ENCODE measurements at places on chromosomes 16 and 17. TPM values are rescaled to one million over a fixed set of nuclear protein-coding genes. Genes with fewer than 3 reads are reported as not detected.

- no peak for DNase-seq
These were observed 12.6 kb upstream of the APOH start for GRCh38 chr17:66241839-66242238.

- no peak for DNase-seq
These were observed 26.2 kb downstream of the SALL1 start for GRCh38 chr16:51124896-51125295.

- peak; percentile 8 for DNase-seq
These were observed 9.0 kb upstream of the CLEC18A start for GRCh38 chr16:69942099-69942491.

DNA sequence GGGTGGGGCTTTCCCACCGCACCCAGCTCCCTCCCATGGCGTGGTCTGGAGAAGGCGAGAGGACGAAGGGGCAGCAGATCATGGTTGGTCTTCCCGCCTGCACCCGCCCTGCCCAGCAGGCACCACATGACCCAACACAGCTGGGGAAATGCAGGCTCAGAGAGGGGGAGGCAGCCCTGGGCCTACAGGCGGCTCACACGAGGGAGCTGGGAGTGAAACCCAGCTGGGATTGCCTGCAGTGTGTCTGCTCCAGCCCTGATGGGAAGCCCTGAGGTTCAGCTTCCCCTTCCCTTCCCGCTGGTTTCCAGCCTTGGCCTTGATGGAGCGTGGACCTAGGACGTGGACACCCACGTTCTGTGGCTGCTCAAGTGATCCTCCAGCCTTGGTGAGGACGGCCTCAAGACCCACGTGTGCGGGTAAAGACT lies 20.0 kb upstream of the PABPN1L start:
- no peak for DNase-seq

DNA sequence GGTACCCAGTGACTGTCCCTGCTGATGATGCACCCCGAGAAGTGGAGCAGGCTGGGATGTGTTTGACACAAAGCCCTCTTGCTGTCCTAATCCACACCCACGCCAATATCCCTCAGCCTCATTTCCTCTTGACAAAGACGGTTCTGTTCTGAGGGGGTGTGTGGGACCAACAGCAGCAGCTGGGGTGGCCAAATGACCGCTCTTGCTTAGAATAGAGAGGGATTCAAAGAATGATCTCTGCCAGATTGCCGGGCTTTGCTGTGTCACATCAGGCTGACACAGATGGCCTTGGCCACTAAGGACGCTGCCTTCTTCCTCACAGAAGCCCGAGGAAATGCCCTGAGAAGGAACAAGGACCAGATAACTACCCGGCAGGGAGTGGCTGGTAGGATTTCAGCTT lies 250.7 kb downstream of the NTN1 start:
- DNase-seq, result peak; percentile 46

DNA sequence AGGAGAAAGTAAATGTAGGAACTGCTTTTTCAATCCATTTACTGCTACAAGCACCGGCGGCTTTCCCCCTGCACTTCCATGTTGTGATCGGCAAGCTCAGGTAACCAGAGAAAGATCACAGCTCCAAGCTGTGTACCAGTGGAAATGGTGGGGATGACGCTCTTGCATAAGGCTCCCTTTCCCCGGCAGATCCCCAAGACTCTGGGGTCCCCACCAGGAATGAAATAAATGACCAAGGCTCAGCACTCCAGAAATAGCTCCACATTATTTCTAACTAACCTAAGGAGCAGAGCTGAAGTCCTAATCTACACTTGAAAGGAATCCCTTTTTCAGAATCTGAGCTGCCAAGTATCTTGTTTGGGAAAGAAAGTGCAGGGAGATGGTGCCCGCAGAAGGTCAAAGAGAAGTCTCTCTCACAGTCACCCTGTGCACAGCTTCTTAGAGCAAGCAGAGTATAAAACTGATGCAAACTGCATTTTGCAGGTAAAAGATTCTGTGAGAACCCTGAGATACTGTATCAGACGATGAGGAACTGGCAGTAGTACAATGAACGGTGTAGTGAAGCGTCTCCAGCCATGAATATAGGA lies 11.1 kb downstream of the GRB2 start:
- DNase-seq, result no peak

DNA sequence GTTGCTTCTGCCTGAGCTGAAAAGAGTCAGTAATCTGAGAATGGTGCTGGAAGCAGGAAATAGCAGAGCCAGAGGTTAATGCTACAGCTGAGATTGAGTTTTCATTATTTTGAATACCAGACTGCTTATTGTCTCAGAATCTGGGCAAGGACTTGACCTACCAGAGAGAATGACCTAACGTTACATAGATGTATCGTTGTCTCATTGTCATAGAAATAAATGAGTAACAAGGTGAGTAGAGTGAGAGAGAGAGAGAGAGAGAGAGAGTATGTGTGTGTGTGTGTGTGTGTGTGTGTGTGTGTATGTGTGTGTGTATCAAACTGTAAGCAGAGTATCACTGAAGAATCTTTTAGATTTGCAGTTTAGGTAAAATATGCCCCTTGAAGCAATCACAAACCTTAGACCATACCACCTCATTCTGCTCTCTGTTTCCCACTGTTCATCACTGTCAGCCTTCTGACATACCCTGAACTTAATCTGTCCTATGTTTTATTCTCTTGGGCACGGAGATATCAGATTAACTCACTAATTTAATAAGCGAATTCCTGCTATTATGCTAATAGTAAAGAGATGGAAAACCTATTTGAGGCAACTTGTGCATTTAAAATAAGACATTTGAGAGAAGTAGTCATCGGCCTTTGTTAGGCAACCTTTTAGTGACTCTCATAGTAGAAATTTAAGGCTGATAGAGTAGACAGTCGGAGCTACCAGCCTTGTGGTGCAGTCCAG lies 87.8 kb downstream of the CYB561 start:
- no peak for DNase-seq

GRCh38 chr16:75060723-75061122 lies 55.9 kb downstream of the LDHD start:
- no peak for DNase-seq

GRCh38 chr16:845351-845745 lies 44.8 kb upstream of the GNG13 start:
- no peak for DNase-seq

GRCh38 chr16:2842340-2843000 lies 12.4 kb downstream of the ZG16B start:
- DNase-seq, result peak; percentile 37

GRCh38 chr16:67470359-67470758 lies 10.6 kb downstream of the ATP6V0D1 start:
- peak; percentile 66 for DNase-seq

DNA sequence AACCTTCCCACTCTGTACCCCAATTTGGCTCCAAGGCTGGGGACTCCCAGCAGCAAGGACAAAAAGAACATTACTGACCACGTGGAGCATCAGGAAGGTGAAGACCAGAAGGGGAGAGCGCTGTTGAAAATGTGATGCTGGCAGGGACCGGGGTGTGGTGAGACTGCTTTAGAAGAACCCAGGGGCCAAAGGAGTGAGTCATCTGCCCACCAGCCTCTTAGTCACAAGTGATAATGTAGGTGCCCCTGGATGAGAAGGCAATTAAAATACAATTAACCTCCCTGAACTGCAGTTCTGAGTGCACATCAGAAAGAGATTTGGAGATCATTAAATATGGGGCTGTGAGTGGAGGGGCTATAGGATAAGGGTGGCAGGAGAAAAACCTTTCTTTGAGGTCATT lies 366.6 kb upstream of the CCL2 start:
- DNase-seq, result no peak

- no peak for DNase-seq
These were observed 36.1 kb downstream of the NOG start for GRCh38 chr17:56629531-56630075.

- DNase-seq, result no peak
These were observed 27.2 kb downstream of the ZNF594 start for GRCh38 chr17:5164436-5164835.

DNA sequence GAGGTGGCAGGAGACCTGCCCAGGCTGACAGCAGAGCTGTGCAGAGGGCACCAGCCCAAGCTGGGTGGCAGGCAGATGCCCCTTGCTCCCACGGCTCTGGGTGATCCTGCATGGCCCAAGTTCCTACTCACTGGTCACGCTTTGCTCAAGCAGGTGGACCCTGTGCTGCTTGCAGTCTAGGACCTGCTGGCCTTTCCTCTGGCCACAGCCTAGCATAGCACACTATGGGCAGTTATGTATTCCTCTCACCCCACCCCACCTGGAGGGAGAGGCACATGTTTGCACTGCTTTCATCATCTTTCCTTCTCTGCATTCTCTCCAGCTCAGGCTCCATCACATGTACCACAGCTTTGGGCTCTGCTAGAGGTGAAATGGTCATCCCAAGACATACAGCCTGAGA lies 19.6 kb upstream of the SREBF1 start:
- DNase-seq, result no peak

DNA sequence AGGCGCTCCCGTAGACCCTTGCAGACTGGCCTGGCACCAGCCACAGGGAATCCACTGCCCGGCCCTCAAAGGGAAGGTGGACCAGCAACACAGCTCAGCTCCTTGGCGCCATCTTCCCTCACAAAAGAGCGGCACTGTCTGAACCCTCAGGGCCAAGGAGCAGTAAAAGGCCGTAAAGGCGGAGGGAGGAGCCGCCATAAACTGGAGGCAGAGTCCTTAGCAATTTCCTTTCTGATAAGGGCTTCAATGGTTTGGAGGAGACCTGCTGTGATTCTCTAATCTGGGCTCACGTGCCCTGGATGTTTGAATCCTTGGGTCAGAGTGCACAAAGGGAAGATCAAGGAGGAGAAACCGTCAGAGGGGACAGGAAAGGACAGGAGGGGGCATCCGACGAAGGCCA lies 15.5 kb upstream of the AXIN2 start:
- no peak for DNase-seq

- DNase-seq, result no peak
These were observed 98.7 kb downstream of the KCNJ12 start for GRCh38 chr17:21474815-21475214.

DNA sequence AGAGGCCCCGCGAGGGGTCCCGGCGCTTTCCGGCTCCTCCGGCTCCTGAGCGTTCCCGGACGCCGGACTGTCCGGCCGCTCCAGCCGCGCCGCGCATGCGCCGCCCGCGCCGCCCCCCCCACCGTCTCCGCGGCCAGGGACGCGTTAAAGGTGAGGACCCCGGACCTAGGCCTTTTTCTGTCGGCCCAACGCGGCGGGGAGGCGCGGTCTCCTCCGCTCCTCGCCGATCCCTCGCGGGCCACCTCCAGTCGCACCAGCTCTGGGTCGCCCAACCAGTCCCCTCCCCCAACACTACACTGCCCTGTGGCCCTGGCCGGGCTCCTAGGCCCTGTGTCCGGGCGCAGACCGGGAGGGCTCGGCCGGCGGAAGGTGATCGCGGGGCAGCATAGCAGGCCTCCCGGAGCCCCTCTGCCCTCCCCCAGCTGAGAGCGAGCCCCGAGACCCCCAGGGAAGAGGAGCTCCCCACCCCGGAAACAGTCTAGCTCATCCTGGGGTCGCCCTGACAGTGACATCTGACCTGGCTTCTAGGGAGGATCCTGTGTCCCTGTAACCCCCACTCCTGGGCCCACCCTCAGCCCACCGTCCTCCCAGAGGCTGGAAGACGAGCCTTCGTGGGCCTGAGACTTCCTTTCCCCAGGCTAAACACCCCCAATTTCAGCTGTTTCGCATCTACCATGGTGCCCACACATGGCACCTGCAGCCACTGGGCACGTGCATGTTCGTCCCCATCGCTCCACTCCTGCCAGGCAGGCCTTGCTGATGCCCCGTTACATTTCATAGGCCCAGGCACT lies 14.7 kb upstream of the BCAR1 start:
- no peak for DNase-seq

DNA sequence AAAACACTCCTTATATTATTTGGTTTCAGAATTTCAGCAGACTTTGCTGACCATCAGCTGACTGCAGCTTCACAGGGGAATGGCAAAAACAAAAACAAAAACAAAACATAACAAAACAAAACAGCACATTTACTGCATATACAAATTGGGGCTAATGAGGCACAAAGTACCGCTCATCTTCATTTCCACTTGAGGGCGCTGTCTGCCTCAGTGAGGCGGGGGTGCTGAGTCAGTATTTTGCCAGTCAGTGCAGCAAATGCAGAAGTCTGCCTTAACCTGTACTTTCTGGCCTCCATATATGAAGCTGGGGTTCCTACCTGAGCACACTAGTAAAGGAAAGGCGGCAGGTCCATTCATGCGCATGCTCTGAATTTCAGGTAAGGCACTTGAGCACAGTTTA lies 13.5 kb upstream of the DYNLRB2 start:
- DNase-seq, result no peak

- no peak for DNase-seq
These were observed 8.6 kb downstream of the SENP3 start for GRCh38 chr17:7570351-7570750.

- no peak for DNase-seq
These were observed 59.9 kb downstream of the SEC14L1 start for GRCh38 chr17:77200711-77201110.

GRCh38 chr17:82175951-82176350 lies 36.7 kb downstream of the CCDC57 start:
- no peak for DNase-seq

GRCh38 chr17:72390675-72391508 lies 270.1 kb downstream of the SOX9 start:
- no peak for DNase-seq

- no peak for DNase-seq
These were observed 24.4 kb downstream of the YPEL2 start for GRCh38 chr17:59355702-59356325.

GRCh38 chr17:15485045-15485444 lies 17.6 kb upstream of the CDRT4 start:
- no peak for DNase-seq

GRCh38 chr17:55175788-55176427 lies 88.9 kb upstream of the HLF start:
- no peak for DNase-seq

DNA sequence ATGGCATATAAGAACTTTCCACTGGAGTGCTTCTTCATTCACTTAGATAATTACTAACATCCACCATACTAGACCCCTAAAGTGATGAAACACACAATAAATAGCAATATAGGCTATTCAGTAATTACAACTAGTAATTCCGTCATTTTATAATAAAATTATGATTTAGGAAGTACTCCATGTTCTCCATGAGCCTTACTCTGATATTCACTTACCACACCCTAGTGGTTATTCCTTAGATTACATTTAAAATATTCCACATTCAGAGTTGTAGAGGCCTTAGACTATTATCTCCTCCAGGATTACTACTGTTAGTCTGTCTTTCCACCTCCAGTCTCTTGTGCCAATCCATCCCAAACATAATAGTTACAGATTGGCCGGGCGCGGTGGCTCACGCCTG lies 62.4 kb downstream of the STH start:
- peak; percentile 41 for DNase-seq

- DNase-seq, result peak; percentile 7
These were observed 651 bp downstream of the SHMT1 start for GRCh38 chr17:18362698-18363100.

The TP53TG3B gene
- polyA plus RNA-seq, result not detected

The PRSS33 gene
- polyA plus RNA-seq, result 0.24 TPM

The GGT6 gene
- not detected for polyA plus RNA-seq

The CHD9NB gene
- 2.6 TPM for polyA plus RNA-seq

The C17orf50 gene
- 0.68 TPM for polyA plus RNA-seq

The SLC6A2 gene
- 0.23 TPM for polyA plus RNA-seq

The ARL5C gene
- polyA plus RNA-seq, result 0.48 TPM

The ENPP7 gene
- 0.08 TPM for polyA plus RNA-seq

The WFIKKN1 gene
- polyA plus RNA-seq, result 1.4 TPM

The ODAD4 gene
- polyA plus RNA-seq, result 7.1 TPM

The UBE2O gene
- polyA plus RNA-seq, result 47.4 TPM

The KRT17 gene
- polyA plus RNA-seq, result 0.66 TPM

The SCN4A gene
- 0.17 TPM for polyA plus RNA-seq

The TMEM101 gene
- 21.1 TPM for polyA plus RNA-seq

The CIITA gene
- 1.2 TPM for polyA plus RNA-seq

The PRAC2 gene
- not detected for polyA plus RNA-seq

The BEAN1 gene
- polyA plus RNA-seq, result 27.0 TPM

The SLC47A1 gene
- 3.2 TPM for polyA plus RNA-seq

The IRF8 gene
- polyA plus RNA-seq, result 9.0 TPM

The METTL23 gene
- polyA plus RNA-seq, result 25.9 TPM
